ENCODE measurements at places on chromosomes 2 and 18.
A peak's percentile ranks its signal among the peaks of the same experiment; 100 is the strongest.

DNA sequence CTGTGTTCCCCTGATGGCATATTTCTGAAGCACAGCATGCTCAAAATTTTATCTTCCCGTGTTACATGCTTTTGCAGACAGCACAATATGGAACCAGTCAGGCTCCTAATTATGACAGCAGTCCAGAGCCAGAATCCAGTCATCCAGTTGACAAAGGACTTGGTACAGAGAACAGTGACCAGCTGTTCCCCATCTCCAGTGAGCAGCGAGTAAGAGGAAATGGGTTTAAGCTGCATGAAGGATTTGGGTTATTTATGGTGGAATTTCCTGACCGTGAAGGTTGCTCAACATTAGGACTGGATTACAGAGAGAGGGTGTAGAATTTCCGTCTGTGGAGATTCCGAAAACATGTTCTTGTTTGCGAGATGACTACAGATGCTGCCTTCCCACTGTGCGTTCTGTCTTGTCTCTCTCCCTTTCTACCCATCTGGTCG, 24.4 kb downstream of the SGPP2 start:
- peak; percentile 92 for DNase-seq

DNA sequence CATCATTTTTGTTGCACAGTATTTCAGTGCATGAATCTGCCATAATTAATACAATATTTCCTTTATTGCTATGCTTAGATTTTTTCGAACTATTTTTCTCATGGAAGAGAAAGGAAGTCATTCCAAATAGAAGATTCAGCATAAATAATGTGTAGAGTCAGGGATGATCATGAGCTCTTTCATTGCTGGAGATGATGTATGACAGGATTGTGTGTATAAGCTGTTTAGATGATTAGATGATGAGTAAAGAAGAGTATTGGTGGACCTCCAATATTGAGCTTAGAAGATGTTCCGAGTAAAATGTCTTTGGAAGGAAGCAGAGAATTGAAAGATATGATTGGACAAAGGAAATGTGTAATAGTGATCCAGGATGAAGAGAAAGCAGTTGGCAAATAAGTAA, 364.5 kb downstream of the PARD3B start:
- no peak for DNase-seq

DNA sequence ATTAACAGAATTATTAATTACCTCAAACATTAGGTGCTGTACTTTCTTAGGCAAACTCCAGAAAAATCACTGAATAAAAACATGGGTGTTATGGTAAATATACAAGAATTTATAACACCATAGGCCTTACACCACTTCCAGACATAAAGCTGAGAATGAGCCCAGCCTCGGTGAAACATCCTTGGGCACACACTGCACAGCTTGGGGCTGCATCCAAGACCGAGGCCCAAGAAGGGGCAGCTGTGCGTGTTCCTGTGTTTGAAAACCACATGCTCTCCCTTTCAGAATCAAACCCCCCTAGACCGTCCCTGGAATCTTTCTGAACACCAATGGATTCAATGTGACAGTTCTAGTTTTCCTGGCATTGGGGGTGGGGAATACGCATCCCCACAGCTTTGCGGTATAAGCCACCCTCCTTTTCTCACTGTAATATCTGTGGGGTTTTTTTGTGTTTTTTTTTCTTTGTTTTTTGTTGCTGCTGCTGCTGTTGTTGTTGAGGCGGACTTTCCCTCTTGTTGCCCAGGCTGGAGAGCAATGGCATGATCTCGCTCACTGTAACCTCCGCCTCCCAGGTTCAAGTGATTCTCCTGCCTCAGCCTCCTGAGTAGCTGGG, 12.9 kb downstream of the ERFE start:
- no peak for DNase-seq

DNA sequence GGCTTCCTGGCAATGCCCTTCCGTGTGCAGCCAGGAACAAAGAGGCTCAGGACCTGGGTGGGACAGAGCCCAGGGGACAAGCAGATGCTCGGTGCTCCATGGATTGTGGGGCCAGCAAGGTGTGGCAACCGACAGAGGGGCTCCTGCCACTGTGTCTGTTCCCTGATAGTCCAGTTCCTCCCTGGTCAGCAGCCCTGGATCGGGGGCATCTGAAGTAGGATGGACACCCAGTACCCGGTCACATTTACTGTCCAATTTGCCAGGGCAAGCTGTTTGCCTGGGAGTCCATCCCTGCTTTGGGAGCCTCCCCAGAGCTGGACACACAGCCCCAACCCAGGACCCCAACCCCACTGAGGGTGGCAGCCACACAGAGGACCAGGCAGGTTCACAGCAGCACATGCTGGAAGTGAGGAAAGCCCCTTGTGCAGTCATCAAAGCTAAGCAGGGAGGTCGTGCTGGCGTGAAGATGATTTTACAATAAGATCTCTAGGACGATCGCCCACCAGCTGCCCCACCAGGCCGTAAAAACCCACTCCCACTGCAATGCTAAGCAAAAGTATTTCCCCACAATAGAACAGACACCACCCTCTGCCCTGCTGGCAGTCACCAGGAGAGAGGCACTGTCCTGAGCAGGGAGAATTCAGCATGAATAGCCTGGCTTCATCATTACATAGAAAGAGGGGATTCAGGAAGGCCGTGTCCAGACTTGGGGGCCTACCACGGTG, 141.7 kb downstream of the NDUFA10 start:
- no peak for DNase-seq

DNA sequence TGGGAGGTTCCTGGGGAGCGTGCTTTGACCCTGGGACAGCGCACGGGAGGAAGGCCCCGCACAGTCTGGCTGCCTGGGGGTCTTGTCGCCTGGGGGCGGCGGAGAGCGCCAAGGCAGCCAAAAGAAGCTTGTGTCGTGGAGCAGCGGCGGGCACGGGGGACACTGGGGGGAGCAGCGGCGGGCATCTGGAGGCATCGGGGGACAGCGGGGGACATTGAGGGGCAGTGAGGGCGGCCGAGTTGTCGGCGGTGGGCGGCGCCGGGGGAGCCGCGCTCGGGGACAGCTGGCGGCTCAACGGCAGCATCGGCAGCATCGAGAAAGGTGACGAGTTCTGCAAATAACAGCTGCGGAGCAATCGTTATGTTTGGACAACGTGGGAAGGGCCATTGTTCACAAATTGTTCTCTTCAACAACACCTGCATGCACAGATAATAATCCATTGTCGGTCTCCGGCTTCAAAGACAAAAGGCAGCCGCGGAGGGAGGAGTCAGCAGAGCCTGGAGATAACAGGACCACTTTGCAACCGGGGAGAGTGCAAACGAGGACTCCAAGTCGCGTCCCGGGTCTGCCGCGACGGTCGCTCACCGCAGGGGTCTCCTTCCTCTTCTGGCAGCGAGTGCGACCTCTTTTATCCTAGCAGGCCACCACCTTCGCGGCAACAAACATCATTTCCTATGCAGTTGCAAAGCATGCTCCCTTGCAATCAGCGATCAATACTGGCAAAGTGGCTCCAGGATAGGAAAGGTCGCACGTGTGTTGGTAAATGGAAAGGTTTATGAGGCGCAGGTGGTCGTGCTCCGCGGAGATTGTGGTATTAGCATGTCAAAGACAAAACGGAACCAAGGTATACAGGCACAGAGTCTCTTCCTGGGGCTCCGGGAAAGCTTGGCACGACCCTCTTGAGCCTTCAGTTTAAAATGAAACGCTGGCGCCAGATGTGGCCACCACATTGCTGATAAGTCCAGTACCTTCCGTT, 132.3 kb upstream of the DLX2 start:
- no peak for DNase-seq

GRCh38 chr2:70458661-70459060, 95.0 kb downstream of the TGFA start:
- DNase-seq = no peak

DNA sequence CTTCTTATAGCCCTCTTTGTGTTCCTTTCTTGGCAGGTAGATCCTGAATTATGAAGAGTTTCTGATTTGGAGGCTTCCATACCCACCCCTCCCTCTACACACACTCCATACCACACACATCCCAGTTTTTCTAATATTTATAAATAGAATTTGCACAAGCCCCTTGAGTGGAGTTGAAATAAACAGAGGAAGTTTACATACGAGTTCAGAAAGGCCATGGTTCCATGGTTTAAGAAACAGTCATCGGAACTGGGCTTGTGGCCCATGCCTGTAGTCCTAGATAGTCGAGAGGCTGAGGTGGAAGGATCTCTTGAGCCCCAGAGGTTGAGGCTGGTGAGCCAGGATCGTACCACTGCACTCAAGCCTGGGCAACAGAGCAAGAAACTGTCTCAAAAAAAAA, 62.7 kb upstream of the TANC1 start:
- DNase-seq = no peak

DNA sequence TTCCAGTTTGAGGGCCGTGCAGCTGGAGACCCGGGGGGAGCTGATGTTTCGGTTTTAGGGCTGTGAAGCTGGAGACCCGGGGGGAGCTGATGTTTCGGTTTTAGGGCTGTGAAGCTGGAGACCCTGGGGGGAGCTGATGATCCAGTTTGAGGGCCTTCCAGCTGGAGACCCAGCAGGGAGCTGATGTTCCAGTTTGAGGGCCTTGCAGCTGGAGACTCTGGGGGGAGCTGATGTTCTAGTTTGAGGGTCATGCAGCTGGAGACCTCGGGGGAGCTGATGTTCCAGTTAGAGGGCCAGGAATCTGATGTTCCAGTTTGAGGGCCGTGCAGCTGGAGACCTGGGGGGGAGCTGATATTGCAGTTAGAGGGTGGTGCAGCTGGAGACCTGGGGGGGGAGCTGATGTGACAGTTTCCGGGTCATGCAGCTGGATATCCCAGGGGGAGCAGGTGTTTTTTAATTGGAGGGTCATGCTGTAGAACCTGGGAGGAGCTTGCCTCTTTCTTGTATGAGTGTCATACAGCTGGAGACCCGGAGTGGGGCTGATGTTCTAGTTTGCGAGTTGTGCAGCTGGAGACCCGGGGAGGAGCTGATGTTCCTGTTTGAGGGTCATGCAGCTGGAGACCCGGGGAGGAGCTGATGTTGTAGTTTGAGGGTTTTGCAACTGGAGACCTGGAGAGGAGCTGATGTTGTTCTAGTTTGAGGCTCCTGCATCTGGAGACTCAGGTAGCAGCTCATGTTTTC, 153.2 kb downstream of the RTP5 start:
- no peak for DNase-seq

DNA sequence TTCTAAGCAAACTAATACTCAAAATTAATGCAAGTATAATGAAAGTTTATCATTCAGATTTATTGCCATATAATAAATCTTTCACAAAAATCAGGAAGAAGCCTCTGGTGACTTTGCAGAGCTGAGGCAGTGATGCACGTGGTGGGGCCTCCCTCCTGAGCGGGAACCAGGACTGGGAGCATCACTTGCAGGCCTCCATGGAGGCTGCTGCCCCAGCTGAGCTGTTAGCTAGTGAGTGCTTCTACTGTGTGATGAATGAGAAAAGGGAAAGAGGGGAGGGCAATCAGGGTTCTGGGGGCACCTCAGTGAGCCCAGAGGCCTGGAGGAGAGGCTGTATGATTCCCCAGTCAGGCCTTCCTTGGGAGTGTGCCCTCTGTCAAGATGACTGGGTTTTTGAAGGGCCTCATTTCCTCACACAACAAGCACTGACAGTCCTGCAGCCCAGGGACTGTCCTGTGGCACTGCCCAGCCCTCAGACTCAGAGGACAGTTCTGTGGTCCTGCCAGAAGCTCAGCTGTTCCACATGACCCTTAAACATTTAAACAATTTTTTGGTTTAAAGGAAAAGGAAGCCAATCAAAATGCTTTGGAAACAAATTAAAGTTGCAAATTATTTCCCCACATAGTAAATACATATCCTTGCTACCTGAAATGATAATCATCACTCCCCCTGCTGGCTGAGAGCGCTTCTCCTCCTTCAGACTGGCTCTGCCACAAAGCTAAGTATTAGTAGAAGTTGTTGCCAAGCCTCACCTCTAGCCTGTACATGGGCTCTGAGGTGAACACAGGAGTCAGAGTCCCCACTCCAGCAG, 90.9 kb upstream of the SMAD7 start:
- no peak for DNase-seq

- no peak for DNase-seq
Measured at GRCh38 chr18:74082742-74083556, 64.7 kb downstream of the FBXO15 start.

DNA sequence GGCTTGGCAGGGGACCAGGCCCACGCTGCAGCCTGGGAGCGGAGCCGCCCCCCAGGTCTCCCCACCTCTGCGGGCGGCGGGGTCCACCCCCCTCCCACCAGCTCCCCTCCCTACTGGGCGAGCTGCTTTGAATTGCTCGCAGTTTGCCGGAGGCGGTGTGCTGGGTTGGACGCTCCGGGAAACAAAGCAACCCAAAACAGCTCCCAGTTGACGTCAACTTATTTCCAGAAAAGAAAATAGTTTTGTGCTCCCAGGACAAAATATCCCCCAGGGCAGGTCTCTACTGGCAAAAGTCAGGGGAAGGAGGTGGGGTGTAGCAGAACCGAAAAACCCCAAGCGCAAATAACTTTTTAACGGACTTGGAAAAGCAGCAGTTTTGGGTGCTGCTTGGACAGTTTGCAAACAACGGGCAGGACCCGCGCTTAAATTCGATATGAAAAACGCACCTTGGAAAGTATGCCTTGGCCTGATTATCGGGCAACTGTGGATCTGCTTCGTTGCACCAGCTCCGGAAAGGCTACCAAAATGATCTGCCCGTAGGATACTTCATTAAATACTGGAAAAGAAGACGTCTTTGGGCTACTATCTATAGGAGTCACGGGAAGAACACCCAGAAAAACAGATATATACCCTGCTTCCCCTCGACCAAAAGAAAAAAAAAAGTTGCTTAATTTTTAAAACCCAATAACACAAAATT, 2.8 kb upstream of the KCTD1 start:
- DNase-seq = no peak

DNA sequence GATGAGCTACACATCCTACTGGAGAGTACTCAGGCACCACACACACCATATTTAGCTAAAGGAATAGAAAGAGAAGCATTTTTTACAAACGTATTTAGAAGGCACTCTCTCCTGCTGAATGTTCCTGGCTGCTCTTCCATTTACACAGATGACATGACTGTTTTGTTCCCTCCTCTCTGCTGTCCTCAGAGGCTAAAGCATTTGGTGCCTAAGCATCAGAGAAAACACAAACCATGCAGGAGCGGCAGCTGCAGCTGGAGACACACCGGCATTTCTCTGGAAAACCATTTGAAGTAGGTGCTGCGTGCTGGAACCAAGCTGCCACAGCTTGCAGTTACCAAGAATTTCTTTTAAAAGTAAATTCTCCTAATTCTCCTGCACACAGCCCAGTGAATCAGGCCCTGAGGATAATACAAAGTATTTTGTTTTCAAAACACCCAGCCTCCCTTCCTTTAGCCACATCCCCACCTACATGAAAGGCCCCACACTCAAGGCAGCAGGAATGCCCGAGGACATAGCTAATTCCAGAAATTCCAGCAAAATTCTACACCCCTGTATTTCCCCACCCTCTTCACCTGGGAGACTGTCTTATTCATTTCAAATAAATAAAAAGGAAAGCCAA, 488.9 kb upstream of the SOX11 start:
- no peak for DNase-seq

GRCh38 chr2:64363140-64363539, 90.8 kb upstream of the LGALSL start:
- no peak for DNase-seq

DNA sequence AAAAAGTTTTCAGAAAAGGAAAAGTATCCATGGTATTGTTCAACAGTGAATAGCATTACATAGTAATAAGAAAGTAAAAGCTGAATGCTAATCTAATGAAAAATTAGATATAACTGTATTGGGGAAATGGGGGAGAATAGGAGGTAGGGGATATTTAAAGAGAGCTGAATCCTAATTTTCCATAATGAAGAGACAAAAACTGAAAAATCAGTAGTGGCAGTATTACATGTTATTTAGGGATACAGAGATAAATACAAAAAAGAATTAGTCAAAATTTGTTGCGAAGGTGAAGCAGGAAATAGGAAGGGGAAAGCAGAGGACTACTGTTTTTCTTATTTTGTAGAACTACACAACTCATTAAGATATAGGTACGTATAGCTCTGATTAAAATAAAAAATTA, 9.1 kb downstream of the TANK start:
- DNase-seq = no peak

GRCh38 chr2:176445956-176446355, 176.7 kb downstream of the MTX2 start:
- no peak for DNase-seq

Measured in GM04504 (cell line).